ENCODE measurements at places on chromosomes 6 and 20.

GRCh38 chr6:133291671-133292070 is 50.5 kb downstream of the EYA4 start:
- no peak for DNase-seq

GRCh38 chr6:29627755-29628418 is 5.1 kb downstream of the GABBR1 start:
- peak; percentile 69 for DNase-seq

- DNase-seq, result no peak
These were observed 319.2 kb downstream of the CDH4 start for GRCh38 chr20:61571221-61571620.

- no peak for DNase-seq
These were observed 19.8 kb downstream of the LAMA4 start for GRCh38 chr6:112234601-112235000.

DNA sequence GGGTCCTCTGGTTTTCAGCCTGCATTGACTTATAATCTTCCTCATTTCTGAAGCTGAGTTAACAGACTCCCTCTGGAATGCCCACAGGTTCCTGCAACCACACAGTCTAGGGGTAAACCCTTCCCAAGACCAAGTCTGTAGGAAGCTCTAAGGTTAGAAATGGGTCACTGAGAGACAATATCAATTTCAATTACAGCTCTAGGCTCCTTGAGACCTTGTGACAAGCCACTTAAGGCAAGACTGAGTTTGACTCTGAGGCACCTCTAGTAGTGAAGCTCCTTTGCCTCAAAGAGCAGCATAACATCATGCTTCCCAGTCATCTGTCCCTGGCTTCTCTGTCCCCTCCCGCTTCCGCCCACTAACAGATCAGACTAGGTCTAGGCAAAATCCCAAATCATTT is 333.2 kb upstream of the JARID2 start:
- no peak for DNase-seq

All from effector memory CD4-positive, alpha-beta T cell (primary cell).